Stimulated activated CD8-positive, alpha-beta memory T cell treated with anti-CD3 and anti-CD28 coated beads, Interleukin-2, amount 100 ng/mL, for 48 hours (primary cell): ENCODE measurements at places on chromosomes 1 and 21.
A peak's percentile ranks its signal among the peaks of the same experiment; 100 is the strongest.

DNA sequence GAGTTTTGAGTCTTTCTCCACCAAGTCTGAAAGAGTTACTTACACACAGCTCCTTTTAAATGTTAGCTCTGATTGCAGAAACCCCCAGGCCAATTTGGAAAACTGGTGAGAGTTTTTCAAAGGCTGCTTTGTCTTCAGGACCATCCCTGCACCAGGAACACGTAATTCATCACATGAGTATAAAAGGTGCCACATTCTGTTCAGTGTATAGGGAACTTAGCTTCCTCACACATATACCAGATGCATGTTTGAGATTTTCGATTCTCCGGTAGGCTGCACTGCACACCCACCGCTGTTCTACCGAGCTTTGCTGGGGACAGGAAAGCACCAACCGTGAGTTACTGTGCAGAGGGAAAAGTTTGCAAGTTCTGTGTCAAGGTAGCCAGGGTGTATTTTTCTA lies 28.3 kb upstream of the KCNK2 start:
- no peak for DNase-seq

GRCh38 chr1:64112281-64112680 lies 91.1 kb upstream of the UBE2U start:
- no peak for DNase-seq

GRCh38 chr1:175062339-175062738 lies 5.3 kb upstream of the TNN start:
- no peak for DNase-seq

- no peak for DNase-seq
Observed at GRCh38 chr21:45076245-45076711, 1.9 kb downstream of the ADARB1 start.

- DNase-seq = no peak
Observed at GRCh38 chr1:152185544-152186391, 26.7 kb upstream of the RPTN start.

DNA sequence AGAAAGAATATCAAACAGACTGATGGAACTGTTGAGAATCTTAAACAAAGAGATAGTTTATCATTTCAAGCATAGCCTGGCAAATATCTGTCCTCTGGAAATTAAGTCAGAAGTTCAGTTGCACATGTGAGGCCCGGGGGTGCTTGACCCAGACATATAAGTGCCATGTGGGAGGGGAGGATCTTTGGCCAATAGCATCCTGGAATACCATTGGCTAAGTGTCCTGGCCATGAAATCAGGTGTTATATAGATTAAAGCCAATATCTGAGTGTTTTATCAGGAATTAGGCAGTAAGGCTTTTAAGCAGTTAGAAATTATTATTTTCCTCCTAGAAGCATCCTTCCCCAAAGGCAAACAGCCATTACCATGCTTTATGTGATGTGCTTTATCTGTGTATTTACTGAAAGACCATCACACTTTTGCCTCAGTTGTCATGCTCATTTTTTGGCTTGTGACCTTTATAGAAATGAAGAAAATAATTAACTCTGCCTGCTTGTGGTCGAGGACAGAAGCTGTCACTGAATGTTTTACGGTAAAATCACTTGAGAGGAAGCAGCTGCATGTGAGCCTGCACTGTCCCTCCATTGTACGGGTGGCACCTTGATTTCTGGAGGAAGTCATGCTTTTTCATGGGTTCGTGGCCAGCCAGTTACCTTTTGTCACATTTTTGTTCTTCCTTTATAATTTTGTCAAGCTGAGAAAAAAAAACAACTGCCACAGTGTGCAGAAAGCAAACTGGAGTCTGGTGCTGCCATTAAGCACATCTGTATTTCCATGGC lies 259.9 kb upstream of the FMN2 start:
- no peak for DNase-seq

GRCh38 chr1:2914702-2915101 lies 106.6 kb upstream of the ACTRT2 start:
- no peak for DNase-seq

DNA sequence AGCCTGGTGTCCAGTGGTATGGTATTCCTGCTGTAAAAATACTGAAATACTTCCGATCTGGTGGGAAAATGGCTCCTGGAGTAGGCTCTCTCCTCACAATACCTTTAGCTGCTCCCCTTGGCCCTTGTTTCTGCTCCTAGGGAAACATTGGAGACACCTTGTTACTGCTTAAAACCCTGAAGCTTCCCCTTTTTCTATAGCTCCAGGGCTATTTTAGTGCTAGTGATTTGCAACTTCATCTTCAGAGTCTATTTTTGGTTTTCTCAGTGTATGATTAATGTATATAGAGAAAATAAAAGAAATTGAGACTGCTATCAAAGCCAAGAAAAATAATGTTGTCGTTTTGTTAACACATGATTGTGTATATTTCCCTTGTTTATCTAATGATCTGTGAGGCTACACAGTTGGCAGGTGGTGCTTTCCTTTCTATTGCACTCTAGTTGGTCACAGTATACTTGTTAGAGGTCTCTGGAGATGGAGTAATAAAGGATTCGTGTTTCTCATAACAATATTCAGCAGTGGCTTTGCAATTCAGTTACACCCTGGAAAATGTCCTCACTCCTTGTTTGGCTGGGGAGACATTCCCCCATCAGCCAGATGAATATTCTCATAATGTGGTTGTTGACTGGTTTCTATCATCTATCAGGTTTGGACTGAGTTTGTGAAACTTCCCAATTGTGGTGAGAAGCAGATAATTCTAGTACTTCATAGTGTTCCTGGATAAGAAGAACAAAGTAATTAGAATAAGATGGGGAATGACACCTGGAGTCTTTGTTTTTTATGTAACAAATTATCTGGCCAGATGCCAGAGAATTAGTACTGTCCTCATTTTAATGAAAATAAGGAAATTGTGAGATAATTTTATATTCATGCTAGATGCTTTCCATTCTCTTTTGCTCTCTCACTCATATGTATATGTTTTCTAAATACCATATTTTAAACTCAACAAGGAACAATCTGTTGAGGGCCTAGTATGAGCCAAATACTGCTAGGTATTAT lies 44.8 kb upstream of the CACYBP start:
- DNase-seq = no peak

DNA sequence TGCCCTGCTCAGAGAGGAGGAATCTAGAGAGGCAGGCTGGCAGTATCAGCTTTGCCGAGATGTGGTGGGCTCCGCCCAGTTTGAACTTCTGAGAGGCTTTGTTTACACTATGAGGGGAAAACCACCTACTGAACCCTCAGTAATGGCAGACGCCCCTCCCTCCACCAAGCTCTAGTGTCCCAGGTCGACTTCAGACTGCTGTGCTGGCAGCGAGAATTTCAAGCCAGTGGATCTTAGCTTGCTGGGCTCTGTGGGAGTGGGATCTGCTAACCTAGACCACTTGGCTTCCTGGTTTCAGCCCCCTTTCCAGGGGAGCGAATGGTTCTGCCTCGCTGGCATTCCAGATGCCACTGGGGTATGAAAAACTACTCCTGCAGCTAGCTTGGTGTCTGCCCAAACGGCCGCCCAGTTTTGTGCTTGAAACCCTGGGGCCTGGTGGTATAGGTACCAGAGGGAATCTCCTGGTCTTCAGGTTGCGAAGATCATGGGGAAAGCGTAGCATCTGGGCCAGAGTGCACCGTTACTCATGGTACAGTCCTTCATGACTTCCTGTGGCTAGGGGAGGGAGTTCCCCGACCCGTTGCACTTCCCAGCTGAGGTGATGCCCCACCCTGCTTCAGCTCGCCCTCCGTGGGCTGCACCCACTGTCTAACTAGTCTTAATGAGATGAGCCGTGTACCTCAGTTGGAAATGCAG lies 43.6 kb downstream of the C21orf91 start:
- DNase-seq = peak; percentile 41

- DNase-seq = no peak
Observed at GRCh38 chr1:28193701-28194161, 17.2 kb upstream of the PTAFR start.

GRCh38 chr1:18978706-18979105 lies 22.2 kb upstream of the IFFO2 start:
- DNase-seq = no peak

DNA sequence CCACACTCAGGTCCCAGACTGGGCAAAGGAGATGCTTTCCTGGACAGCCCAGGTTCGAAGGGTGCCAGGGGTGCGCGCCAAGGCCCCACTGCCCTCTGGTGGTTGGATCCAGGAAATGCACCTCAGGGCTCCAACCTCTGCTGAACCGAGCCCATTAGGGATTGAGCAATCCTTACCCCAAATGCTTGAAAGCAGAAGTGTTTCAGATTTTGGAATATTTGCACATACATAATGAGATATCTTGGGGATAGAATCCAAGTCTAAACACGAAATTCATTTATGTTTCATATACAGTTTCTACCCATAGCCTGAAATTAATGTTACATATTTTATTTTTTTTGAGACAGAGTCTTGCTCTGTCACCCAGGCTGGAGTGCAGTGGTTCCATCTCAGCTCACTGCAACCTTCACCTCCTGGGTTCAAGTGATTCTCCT lies 57.4 kb downstream of the SLC9A1 start:
- DNase-seq = peak; percentile 38

GRCh38 chr1:231357831-231358354 lies 19.8 kb downstream of the SPRTN start:
- DNase-seq = no peak

GRCh38 chr1:200380589-200381021 lies 29.2 kb downstream of the ZNF281 start:
- no peak for DNase-seq

DNA sequence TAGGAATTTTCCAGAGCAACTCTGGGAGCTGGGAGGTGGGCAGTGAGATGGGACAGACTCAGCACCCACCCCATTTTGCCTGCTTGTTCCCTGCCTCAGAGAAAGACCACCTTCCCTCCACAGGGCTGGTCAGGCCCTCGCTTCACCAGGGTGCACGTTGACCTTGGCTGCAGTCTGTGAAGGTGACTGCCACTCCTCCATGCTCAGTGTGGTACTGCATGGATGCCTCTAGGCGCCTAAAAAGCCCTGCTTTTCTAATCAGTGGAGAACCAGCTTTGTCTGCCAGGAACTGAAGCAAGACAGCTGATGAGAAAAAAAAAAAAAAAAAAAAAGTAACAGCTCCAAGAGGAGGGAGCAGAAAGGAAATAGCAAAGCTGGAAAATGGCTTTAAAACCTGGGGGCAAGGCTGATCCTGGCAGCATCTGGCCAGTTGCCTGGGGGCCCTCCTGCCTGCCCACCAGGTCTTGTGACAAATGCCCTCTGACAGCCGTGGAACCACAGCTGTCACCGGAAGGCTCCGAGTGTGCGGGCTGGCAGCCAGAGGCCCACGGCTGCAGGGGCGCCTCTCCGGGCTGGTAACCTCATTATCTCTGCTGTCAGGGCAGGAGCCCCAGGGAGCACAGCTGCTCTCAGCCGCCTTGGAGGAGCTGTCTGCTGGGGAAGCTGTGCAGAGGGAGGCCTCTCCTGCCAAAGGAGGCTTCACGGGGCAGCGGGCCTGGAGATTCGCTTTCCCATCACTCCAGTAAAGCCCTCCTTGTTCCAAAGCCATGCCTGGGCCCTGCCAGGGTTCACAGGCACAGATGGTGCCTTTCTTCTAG lies 13.7 kb downstream of the KIAA1614 start:
- DNase-seq = no peak

GRCh38 chr1:246232126-246232525 lies 275.0 kb downstream of the SMYD3 start:
- DNase-seq = no peak

- DNase-seq = peak; percentile 43
Observed at GRCh38 chr1:153465811-153466636, 5.6 kb upstream of the S100A7 start.

DNA sequence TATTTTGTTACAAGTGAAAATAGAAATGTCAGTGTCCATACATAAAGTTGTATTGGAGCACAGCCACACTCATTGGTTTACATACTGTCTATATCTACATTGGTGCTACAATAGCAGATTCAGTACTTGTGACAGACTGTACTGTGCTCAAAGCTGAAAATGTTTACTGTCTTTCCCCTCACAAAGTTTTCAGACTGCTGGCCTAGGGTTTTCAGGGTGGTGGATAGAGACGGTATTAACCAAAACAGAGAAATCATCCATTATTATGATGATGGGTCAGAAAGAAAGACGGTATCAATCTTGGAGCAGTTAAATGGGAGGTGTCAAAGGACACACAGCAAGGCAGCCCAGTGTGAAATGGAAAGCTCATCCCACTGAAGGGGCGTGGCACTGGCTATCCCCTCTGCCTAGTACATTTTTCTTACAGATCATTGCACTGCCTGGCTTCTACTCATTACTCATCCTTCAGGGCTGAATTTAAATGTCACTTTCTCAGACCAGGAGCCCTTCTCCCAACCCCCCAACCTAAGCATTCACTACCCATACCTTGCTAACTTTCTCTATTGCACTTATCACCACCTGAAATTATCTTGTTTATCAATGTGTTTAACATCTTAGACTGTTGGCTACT lies 10.2 kb downstream of the JAK1 start:
- no peak for DNase-seq

- no peak for DNase-seq
Observed at GRCh38 chr1:9326596-9326995, 33.9 kb downstream of the SPSB1 start.

GRCh38 chr1:205188098-205188497 lies 23.4 kb downstream of the DSTYK start:
- no peak for DNase-seq

GRCh38 chr1:26717017-26717491 lies 21.2 kb downstream of the ARID1A start:
- DNase-seq = no peak

DNA sequence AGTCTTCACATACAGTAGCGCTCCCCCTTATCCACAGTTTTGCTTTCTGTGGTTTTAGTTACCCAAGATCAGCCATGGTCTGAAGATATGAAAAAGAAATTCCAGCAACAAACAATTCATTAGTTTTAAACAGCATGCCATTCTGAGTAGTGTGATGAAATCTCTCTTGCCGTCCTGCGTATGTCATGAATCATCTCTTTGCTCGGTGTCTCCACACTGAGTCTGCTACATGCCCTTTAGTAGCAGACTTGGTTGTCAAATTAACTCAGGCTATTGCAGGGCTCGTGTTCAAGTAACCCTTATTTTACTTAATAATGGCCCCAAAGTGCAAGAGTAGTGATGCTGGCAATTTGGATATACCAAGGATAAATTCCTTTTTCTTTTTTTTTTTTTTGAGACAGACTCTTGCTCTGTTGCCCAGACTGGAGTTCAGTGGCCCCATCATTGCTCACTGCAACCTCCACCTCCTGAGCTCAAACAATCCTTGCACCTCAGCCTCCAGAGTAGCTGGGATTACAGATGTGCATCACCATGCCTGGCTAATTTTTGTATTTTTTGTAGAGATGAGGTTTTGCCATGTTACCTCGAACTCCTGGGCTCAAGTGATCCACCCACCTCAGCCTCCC lies 22.6 kb downstream of the PHACTR4 start:
- no peak for DNase-seq

GRCh38 chr1:107965110-107965991 lies at the start of gene VAV3:
TSS of gene VAV3 (minus strand) at chr1:107965180. CDS start at chr1:107964869, 311 bp downstream.
- DNase-seq = peak; percentile 57

- no peak for DNase-seq
Observed at GRCh38 chr1:48022306-48022705, 25.1 kb upstream of the TRABD2B start.

DNA sequence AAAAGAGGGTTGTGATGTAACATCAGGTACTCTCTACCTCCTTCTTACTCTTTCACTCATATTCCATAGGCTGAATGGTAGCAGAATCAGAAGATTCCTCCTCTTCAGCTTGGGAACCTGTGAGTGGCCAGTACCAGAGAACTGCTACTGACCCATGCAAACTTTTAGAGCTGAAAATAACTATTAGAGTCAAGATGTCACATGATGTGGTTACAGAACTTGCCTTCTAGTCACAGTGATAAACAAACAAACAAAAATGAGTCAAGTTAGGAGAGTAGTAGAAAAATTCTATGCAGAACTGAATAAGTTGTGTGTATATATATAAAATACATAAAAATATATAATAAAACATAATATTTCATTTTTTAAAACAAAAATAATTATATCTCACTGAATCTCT lies 47.6 kb upstream of the RGS1 start:
- DNase-seq = no peak

- DNase-seq = no peak
Observed at GRCh38 chr1:79472067-79472656, 465.6 kb upstream of the ADGRL4 start.
